ENCODE measurements at places on chromosomes 5 and 9.

- no peak for DNase-seq
These were observed 65.6 kb downstream of the TEX10 start for GRCh38 chr9:100287186-100287585.

- no peak for DNase-seq
These were observed 183.2 kb downstream of the FRMD3 start for GRCh38 chr9:83355024-83355444.

DNA sequence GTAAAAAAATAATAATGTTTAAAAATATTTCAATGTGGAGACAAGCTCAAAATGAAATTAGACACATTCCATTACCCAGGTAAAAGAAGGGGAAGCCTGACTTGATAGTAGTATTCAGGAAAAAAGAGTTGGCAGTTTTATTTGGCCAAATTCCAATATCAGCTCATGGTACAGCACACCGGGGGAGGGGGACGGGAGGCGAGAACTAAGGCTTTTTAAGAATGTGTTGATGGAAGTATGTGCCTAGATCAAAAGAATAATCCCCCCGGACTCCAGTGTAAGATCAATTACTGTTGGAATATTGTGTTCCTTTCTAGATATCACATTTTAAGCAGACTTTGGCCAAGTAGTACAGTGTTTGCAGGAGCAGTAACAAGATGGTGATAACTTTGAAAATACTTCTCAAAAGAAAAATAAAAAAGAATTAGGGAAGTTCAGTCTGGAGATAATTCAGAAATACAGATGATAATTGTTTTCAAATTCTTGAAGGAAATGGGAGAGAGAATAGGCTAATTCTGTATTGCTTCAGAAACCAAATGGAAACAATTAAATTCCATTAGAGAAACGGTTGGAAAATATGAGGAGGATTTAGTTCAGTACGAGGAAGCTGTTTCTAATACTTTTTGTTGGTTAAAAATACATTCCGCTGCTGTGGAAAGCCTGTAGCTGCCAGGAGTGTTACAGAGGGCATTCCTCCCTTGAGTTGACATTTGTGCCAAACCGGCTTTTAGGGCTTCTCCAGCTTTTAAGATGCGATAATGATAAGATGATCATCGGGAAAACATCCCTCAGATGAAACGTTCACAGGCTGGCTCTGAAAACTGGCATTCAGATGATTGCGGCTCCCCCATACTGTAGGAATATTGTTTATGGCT lies 98.1 kb upstream of the ERBIN start:
- no peak for DNase-seq

DNA sequence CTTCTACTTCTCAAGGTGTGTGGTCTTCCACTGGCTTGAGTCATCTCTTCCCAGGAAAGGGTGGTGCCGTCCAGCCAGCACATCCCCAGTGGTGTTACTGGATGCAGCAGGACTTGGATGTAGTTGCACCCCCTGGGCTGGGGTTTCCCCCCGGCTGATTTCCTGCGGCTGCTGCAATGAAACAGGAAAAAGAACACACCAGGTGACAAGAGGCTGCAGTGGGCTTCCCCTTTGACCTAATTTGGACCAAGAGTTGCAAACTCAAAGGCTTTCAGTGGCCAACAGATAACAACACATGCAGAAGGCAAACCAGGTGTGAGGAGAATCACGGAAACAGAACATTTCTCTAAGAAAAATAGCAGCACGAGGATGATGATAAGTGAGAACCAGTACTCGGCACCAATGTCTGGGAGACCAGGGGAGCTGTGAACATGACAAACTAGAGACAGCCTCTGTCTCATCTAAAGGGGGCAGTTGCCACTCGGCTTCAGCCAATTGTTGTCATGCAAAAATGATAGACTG lies 83.7 kb downstream of the PDE6A start:
- DNase-seq = peak; percentile 18

- no peak for DNase-seq
These were observed 50.4 kb upstream of the RGMB start for GRCh38 chr5:98723061-98723460.

GRCh38 chr9:120191141-120191540 lies 388.8 kb downstream of the CDK5RAP2 start:
- no peak for DNase-seq

GRCh38 chr9:131271506-131271931 lies 4.8 kb downstream of the FAM78A start:
- no peak for DNase-seq

DNA sequence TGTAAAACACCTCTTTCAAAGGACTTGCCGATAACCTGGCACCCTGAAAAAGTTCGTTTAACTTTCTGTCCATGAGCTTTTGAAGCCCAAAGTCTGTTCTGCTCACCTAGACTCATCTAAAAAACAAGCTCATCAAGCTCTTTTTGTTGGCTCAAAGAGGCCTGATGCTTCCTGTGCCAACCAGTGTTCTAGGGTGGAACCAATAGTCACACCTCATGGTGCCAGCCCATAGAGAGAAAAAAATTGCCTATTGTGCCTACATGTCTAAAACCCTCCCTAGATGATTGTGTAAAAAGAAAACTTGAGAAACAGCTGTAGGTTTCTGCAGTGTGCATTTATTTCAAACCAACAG lies 4.7 kb downstream of the SH3RF2 start:
- no peak for DNase-seq

DNA sequence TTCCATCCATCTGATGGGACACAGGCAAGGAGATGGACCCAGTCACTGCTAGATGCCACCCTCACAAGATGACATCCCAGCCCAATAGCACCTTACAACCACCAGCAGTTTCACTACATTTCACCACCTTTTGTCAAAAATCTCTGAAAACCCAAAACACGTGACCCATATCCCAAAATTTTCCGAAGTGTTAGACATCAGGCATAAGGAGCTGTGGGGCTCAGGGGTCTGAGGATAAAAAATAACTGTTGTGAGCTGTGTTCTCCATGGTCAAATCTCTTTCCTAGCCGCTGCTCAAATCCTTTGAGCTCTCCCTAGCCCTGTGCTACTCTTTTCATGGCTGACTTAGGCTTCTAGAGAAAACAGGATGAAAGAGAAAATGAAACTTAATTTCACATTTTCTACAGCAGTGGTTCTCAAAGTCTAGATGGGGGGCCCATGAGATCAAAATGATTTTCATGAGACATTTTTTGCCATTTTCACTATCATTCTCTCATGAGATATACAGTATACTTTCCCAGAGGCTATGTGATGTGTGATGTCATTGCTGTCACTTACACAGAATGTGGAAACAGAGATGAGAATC lies 40.7 kb downstream of the TIMD4 start:
- no peak for DNase-seq

Data from stimulated activated naive CD8-positive, alpha-beta T cell treated with anti-CD3 and anti-CD28 coated beads, Interleukin-15, Interleukin-2, amounts not matched to agents 100 U/mL and 50 U/mL, for 24 hours (primary cell).